ENCODE measurements at places on chromosomes 12 and 14.

DNA sequence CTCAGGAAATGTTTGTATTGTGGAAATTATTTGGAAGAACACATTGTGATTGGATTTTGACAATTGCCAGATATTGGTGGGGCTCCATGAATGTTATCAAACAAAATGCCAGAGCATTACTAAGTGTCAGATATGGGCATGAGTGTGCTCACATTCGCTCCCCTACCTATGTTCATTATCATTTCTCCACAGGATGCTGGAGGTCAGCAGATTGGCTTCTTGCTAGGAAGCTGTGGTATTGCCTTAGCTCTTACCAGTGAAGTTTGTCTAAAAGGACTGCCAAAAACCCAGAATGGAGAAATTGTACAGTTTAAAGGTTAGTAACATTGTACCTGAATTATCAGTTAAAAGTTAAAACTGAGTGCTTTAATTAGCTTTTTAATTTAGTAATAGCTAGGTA is 78.3 kb upstream of the ATF1 start:
- DNase-seq, result no peak

GRCh38 chr12:109944561-109945359 is 44.7 kb downstream of the TCHP start:
- no peak for DNase-seq

DNA sequence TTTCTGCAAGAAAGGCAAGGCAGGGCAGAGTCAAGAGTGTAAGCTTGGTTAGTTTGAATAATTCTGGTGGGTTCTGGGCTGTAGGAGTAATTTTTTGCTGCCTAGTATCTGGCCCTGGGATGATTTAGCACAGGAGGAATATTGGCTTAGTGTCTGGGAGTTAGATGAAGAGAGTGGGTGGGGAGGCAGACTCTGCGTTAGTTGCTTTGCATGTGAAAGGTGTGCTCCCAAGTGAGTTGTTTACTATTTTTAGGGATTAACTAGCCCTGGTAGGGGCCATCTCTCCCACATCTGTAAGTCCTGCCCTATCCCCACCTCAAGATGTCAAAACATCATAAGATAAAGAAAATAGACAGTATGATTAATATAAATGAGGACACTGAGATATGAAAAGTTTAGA is 249.7 kb downstream of the LRIG3 start:
- no peak for DNase-seq

GRCh38 chr12:88507270-88507669 is 73.0 kb downstream of the KITLG start:
- DNase-seq, result no peak

DNA sequence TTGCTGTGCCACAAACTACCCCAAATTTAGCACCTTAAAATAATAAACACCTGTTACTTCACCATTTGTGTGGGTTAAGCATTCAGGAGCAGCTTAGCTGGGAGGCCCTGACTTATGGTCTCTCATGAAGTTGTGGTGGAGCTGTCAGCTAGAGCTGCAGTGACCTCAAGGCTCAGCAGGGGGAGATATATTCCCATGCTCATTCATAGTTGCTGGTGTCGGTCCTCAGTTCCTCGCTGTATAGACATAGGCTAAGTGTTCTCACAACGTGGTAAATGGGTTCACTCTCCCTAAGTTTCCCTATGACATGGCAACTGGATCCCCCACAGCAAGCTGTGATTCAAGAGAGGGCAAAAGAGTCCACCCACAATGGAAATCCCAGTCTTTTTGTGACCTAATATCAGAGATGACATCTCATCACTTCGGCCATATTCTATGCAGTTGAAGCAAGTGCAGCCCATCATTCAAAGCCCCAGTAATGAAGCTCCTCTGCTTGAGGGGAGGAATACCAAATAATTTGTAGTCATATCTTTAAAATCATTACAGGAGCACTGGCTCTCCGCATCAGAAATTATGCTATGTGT is 41.1 kb downstream of the PRB3 start:
- no peak for DNase-seq

All from CD4-positive, alpha-beta T cell treated with Interleukin-4 for 1 hour (primary cell).